Peyer's patch (tissue), 4 donors: ENCODE measurements at places on chromosomes 1 and 21. TPM values are rescaled to one million over a fixed set of nuclear protein-coding genes. Genes with fewer than 3 reads are reported as not detected.

- DNase-seq, result no peak
Observed at GRCh38 chr21:46546799-46547198, 58.1 kb downstream of the S100B start.

The UMODL1 gene
- total RNA-seq, result 0.53 TPM

The IGSF21 gene
- not detected for total RNA-seq

- DNase-seq, result peak; percentile 73
Observed at GRCh38 chr1:181424786-181425403, 58.4 kb upstream of the CACNA1E start.

The CCDC190 gene
- not detected for total RNA-seq
